Hematopoietic multipotent progenitor cell (in vitro differentiated cells): ENCODE measurements at places on chromosomes 1 and 21.
A peak's percentile ranks its signal among the peaks of the same experiment; 100 is the strongest.

GRCh38 chr1:151537112-151537511 is 3.0 kb upstream of the TUFT1 start:
- no peak for DNase-seq

- DNase-seq: no peak
Observed at GRCh38 chr21:42321231-42321630, 6.0 kb upstream of the TFF3 start.

- DNase-seq: no peak
Observed at GRCh38 chr1:7387053-7387927, 383.8 kb upstream of the VAMP3 start.

DNA sequence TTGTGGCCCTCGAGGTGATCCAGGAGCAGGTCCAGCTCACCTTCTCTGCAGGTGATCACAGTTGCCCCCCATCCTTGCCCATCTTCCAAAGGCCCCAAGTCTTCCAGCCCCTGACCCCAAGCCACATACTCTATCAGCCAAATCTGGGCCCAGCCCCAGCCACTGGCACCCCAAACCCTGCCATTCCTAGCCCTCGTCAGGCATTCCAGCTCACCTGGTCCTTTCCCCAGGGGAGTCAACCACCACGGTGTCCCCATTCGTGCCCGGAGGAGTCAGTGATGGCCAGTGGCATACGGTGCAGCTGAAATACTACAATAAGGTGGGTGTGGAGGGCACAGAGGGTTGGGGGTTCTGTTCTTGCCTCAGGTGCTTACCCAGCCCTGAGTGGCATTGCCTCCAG is 12.2 kb downstream of the CELSR2 start:
- DNase-seq: no peak

DNA sequence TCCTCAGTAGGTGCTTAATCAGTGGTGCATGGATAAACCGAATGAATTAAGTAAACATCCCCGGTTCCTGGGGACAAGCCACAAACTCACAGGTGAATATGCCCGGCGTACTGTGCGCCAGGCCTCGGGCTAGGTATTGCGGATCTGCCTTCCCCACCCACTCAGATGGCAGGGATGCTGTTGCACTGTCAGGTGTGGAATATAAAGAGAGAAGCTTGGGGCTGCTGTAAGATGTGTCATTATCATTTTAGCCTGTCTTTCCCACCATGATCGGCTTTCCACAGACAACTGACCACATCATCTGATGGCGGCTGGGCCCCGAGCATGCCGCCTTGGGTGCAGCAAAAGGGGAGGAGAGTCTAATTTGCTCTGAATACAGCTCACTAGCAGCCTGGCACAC is 45.4 kb upstream of the LRP8 start:
- DNase-seq: no peak

- no peak for DNase-seq
Observed at GRCh38 chr1:185969524-185969991, 235.4 kb downstream of the HMCN1 start.

GRCh38 chr1:192516776-192517297 is 58.7 kb upstream of the RGS1 start:
- peak; percentile 65 for DNase-seq
